T-helper 2 cell (primary cell): ENCODE measurements at places on chromosomes 1 and 21.
A peak's percentile ranks its signal among the peaks of the same experiment; 100 is the strongest.

- DNase-seq, result no peak
Measured at GRCh38 chr1:14037101-14037847, 337.3 kb downstream of the PRDM2 start.

- no peak for DNase-seq
Measured at GRCh38 chr1:11432526-11432925, 46.4 kb upstream of the DISP3 start.

- DNase-seq, result no peak
Measured at GRCh38 chr1:109503935-109504334, 5.6 kb downstream of the AMIGO1 start.

- peak; percentile 65 for DNase-seq
Measured at GRCh38 chr21:42653231-42654061, at the start of gene PDE9A. Gene PDE9A (plus strand): TSS chr21:42653621. CDS start chr21:42653815, 194 bp downstream.

- DNase-seq, result no peak
Measured at GRCh38 chr1:243343970-243344937, 88.4 kb downstream of the SDCCAG8 start.

DNA sequence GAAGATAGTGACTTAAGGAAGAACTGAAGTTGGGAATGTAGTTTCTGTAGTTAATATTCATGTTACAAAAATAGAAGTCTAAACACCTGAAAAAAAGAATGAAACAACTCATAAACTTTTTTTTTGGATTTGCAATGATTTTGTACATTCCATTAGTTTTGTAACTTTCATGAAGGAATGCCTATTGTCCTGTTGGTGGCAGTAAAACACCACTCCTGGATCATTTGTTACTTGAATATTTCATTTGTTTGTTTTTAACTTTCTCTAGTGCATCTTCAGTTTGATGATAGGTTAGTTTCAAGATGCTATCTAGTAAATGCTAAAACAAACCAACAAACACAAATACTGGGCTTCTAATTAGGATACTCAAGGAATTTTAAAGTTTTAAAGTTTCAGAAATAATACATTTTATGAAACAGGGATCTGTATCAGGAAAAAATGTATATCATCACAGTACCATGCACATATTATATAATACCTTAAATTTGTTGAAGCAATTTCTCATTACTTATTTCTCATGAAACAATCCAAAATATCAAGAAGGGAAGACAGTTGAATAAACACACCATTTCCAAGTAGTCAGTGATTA is 229.7 kb upstream of the CACYBP start:
- DNase-seq, result peak; percentile 74

DNA sequence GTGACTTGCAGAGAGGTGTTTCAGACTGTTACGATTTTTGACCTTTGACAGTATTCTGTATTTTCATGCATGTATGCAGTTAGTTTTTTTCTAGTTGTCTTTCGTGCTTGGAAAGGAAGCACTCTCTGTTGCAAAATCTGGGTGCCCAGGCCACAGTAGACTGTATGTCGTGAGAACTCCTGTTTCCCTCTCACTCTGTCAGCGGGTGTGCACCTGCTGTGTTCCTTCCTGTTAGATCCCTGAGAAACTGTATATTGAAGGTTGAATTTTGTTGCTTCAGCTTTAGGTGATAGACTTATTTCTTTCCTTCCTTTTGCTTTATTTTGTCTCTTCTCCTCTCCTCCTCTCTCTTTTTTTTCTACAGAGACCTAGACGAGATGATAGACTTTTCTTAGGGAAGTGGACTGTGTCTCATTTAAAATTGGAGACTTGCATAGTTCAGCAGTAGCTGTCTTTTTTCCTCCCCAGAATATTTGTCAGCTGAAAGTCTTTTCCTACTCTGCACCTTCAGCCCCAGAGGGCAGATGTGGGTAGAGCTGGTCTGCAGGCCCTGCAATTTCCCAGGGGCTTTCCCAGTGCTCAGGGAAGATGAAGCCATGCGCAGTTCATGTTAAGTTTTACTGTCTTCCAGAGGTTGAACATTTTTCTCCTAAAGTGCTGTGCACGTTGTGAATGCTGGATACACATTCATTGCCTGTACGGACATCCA is 1.4 kb downstream of the TRAPPC10 start:
- DNase-seq, result peak; percentile 67

GRCh38 chr1:4089421-4090175 is 189.5 kb upstream of the C1orf174 start:
- no peak for DNase-seq

GRCh38 chr1:167605576-167605975 is 24.5 kb upstream of the RCSD1 start:
- no peak for DNase-seq

DNA sequence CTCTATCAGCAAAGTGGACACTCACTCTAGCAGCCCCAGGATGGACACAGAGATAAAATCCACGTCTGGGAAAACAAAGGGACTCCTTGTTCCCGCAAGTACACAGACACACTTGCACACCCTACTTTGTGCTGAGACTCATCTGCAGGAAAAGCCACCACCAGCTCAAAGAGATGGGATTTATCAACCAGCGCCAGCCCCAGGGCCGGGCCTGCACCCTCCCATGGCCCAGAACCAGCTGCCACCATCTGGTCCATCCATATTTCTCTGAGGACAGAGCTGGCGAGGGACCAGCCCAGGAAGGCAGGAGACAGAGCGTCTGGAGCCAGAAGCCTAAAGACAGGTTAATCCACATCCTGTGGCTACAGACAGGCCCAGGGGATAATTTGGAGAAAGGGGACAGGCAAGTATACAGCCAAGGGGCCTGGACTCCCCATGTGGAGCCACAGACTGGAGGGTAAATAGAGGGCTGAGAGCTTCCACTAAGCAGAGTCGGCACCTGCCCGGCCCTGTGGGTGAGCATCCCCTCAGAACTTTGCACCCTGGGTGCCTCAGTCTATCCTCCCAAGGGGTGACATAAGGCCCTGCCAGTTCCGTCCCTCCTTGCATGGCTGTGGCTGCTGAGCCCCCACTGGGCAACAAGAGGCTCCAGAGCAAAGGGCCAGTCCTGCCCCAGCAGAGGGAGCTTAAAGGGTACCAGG is 233.9 kb downstream of the PTPRU start:
- DNase-seq, result no peak

GRCh38 chr1:100523038-100523652 is 14.8 kb upstream of the GPR88 start:
- DNase-seq, result no peak

GRCh38 chr1:105260001-105260400 is 1510.3 kb downstream of the AMY1C start:
- no peak for DNase-seq

- DNase-seq, result no peak
Measured at GRCh38 chr1:37922767-37923550, 23.9 kb downstream of the INPP5B start.

- no peak for DNase-seq
Measured at GRCh38 chr1:208002078-208002477, 91.2 kb upstream of the CD34 start.

- no peak for DNase-seq
Measured at GRCh38 chr21:36478207-36478701, 1.7 kb downstream of the CLDN14 start.

- DNase-seq, result no peak
Measured at GRCh38 chr1:172141341-172141881, 279.1 kb upstream of the C1orf105 start.

GRCh38 chr1:54955359-54955758 is 25.1 kb upstream of the TMEM61 start:
- DNase-seq, result no peak

DNA sequence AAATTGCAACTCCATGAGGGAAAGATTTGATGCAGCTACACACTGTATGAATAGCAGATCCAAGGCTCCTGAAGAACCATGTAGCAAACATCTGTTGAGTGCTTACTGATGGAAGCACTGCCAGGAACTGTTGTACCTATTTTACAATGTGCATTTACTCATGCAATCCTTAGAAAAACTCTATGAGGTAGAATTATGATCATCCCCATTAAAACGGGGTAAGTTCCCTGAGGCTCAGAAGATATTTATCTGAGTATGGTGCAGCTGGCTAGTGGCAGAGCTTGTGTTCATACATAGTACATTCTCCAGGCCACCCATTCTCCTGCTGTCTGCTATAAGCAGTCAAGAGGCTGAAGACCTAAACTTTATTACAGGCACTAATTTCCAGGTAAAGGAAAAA is 54.4 kb upstream of the C8B start:
- no peak for DNase-seq

- DNase-seq, result no peak
Measured at GRCh38 chr1:184407816-184408510, 21.1 kb downstream of the C1orf21 start.

DNA sequence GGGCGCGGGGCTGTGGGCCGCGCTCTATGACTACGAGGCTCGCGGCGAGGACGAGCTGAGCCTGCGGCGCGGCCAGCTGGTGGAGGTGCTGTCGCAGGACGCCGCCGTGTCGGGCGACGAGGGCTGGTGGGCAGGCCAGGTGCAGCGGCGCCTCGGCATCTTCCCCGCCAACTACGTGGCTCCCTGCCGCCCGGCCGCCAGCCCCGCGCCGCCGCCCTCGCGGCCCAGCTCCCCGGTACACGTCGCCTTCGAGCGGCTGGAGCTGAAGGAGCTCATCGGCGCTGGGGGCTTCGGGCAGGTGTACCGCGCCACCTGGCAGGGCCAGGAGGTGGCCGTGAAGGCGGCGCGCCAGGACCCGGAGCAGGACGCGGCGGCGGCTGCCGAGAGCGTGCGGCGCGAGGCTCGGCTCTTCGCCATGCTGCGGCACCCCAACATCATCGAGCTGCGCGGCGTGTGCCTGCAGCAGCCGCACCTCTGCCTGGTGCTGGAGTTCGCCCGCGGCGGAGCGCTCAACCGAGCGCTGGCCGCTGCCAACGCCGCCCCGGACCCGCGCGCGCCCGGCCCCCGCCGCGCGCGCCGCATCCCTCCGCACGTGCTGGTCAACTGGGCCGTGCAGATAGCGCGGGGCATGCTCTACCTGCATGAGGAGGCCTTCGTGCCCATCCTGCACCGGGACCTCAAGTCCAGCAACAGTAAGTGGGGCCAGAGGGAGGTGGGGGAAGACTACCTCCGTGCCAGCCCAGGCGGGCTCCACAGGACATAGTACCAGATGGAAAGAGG is 808 bp downstream of the MAP3K21 start:
- DNase-seq, result peak; percentile 19

DNA sequence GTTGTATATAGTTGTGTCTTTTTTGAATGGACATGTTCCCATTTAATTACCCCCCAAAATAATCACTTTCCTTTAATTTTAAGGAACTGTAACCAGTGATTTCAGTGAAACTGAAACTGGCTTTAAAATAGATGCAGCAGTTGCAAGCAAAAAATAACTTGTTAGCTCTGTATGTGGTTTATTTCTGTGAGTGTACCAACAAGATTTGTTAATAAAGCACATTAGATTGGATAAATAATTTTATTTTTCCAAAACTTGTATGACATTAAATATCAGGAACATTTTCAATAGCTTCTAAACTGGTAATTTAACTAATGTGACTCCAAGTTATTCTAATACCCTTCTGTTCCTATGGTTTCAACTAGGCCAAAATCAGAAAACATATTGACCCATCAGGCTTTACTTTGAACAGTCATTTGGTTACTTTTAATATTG is 184.3 kb upstream of the CACYBP start:
- no peak for DNase-seq

- DNase-seq, result no peak
Measured at GRCh38 chr1:222931023-222931422, 116.2 kb downstream of the DISP1 start.

DNA sequence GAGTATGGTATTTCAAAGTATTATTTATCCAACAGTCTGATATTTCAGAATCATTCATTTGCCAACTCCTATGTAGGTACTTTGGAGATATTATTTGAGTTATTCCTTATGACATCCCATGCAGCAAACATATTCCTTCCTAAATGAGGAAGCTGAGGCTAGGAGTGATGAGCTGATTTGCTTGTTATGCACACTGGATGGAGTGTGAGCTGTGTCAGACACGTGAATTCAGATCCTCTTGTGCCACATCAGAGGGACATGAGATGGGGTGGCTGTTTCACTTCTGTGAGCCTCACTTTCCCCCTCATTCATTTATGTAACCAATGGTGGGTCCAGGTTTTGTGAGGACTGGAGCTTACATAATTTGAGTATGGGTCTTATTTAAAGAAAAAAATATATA is 215.9 kb downstream of the DISC1 start:
- no peak for DNase-seq

DNA sequence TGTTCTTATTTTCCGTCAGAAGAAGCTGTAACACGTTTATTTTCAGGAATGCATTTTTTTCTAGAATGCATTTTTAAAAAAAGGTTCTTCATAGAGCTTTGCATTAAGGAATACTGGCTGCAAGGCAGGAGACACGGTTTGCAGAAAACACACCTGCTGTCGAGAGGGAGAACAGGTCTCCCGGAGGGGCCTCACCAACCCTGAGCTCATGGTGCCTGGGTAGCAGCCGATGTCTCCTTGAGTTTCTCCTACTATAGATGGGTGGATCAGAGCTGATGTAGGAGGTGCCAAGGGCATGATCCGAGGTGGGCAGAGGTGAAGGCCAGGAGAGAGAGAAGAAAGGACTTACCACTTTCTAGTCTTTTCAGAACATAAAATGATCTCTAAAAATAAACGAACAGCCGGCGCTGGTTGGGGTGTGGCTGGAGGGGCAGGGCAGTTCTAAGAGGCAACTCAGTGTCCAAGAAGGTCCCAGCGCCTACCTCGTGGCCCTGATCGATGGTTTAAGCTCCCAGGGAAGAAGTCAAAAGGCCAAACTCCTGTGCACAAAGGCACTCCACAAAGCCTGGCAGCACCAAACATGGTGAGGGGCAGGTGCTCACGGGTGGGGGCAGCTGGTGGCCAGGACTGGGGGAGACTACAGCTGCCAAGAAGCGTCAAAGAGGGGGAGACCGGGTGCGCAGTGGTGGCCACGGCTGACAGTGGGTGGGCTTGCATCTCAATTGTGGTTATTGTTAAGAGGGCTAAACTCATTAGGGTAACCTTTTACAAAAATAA is 12.2 kb downstream of the MORN1 start:
- no peak for DNase-seq

DNA sequence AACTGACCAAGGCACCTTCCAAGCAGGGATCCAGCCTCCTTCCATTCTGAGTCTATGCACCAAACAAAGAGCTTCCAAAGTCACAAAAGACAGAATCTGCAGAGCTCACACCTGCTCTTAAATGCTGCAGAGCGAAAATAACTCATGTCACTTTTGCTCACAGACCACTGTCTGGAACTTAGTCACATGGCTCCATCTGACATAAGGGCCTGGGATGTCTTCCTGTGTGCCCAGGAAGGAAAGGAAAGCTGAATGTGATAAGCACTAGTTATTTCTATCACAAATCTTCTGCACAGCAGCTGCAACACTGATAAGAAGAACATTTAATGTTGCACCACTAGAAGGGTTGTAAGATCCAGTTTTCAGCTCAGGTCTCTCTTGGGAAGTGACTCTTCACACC is 39.5 kb upstream of the SGIP1 start:
- DNase-seq, result no peak
